ENCODE measurements at places on chromosomes 13 and 19.

GRCh38 chr13:49443357-49443703, 534 bp downstream of the CAB39L start:
- no peak for DNase-seq

GRCh38 chr13:99639126-99639525, 137.9 kb downstream of the TM9SF2 start:
- no peak for DNase-seq

- no peak for DNase-seq
Measured at GRCh38 chr19:17517898-17518297, 6.4 kb downstream of the PGLS start.

DNA sequence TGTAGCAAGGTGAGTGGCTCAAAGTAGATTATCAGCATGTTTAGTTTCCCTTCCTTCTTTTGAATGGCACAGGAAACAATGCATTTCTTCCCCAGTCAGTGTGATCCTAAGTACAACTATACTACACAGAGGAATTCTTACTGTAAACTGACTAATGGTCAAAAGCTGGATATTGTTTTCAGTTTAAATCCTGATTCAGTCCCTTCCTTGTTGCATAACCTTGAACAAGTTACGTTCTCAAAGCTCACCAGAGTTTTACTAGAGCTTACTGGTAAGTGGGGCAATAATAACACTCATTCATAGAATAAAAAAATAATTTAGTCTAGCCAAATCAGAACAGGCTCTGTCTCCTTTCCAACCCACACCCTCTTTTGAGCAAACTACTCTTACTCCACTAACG, 180.1 kb downstream of the POSTN start:
- no peak for DNase-seq

DNA sequence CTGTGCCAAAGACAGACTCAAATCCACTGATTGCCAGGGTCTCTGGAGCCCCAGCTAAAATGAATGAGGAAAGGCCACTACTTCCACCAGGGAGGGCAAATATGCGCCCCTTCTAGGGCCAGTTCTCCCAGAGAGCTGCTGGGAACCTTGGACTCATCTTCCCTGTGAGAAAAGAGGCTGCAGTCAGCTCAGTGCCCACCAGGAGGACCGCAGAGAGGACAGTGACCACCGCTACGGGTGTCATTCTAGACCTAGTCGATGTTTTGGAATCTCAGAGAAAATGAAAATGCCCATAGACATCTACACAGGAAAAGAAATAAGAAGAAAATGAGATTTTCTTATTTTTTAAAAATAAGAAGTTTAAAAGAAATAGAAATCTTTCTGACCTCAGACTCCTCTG, 235.1 kb downstream of the UQCRFS1 start:
- DNase-seq = no peak

DNA sequence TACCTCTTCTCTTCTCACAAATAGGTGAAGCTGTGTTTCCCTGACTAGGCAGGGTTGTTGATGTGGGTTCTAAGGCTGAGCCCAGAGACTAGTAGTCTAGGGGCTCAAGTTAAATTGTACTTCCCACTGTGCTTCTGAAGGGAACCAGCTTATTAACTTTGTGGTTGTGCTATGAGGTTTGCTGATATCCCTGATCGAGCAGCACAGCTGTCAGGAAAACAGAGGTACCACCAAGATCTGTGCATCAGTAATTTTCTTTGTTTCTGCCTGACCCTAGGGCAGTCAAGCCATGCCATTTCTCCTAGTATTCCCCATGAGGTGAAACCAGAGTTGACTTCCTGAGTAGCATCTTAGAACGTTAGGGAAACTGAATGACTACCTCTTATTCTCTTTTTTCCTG, 853.8 kb upstream of the MIR17HG start:
- DNase-seq = no peak

All from WERI-Rb-1 (cell line).